Hematopoietic multipotent progenitor cell treated with erythropoietin and hydrocortisone succinate and interleukin-3 and kit ligand, for 4 days (in vitro differentiated cells): ENCODE measurements at places on chromosomes 3 and 15.

GRCh38 chr15:63805993-63806980, 27.5 kb downstream of the HERC1 start:
- peak; percentile 70 for DNase-seq

GRCh38 chr15:82882273-82882928, 70.1 kb downstream of the HOMER2 start:
- DNase-seq = no peak

DNA sequence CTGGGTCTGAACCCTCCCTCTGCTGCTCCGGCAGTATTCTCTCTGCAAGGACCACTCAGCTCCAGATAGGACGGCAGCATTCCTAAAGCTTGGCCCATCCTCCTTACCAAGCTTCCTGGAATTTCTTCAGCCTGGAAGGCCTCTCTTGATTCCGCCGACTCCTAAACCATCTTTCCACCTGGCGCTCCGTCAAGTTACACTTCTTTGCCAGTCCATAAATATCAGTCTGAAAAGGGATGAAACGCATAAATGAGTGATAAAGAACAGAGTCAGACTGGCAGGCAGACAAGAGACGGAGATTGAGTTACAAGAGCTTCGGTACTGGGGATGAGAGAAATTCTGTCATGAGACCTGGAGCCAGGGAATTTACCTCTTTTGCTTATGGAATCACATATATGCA, 44.3 kb downstream of the CERS3 start:
- DNase-seq = no peak

DNA sequence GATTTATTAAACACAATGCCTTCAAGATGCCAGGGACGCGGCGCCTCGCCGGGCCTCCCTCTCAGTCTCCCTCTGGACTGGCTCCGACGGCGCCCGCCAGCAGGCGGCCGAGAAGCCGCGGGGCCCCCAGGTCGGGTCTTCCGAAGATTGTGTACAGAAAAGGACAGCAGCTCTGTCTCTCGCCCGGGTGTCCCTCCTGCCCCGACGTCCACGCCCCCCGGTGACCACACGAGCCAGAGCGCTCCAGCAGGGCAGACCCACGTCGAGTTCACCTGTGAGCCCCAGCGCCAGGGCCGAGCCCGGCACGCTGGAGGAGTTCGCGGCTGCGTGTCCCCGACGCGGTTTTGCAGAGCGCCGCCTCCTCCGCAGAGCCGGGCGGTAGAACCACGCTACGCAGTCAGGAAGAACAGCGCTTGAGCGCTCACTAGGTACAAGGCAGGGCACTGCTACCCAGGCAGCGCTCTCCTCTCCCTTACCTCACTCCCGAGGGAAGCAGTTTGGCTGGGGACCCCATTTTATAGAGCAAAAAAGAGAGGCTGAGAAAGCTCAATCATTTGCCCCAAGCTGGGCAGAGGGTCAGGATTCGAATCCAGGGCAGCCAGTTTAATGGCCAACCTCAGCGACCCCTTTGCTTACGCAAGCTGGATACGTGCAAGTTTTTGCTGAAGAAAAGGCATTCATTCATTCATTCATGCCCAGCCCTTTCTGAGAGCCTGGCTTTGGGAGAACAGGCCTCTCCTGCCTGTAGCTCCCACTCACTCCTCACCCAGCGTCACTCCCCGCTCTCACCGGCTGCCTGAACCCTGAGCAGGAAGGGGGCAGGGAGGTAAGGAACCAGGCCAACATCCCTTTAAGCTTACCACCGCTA, 3.0 kb upstream of the TLE3 start:
- DNase-seq = peak; percentile 80

GRCh38 chr15:67803299-67803698, 22.0 kb upstream of the SKOR1 start:
- DNase-seq = no peak
